Tibial nerve (tissue), 4 donors: ENCODE measurements at places on chromosomes 4 and X.

DNA sequence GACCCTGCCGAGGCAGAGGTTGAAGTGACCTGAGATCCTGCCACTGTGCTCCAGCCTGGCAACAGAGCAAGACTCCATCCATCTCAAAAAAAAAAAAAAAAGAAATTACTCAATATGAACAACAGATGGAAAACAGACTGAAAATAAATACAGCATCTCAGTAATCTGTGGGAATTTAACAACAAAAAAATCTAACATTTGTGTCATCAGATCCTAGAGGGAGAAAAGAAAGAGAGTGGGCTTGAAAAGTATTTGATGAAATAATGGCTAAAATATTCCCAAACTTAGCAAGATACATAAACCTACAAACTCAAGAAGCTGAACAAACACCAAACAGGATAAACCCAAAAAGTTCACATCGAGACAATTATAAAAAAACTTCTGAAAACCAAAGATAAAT lies 84.7 kb downstream of the CENPC start:
- no peaks in the 10 kb centered on the region for H3K27me3 ChIP-seq
- H3K36me3 ChIP-seq: peaks cover 37% of the 10 kb centered on the region
- H3K27ac ChIP-seq: no peak overlapping the region

DNA sequence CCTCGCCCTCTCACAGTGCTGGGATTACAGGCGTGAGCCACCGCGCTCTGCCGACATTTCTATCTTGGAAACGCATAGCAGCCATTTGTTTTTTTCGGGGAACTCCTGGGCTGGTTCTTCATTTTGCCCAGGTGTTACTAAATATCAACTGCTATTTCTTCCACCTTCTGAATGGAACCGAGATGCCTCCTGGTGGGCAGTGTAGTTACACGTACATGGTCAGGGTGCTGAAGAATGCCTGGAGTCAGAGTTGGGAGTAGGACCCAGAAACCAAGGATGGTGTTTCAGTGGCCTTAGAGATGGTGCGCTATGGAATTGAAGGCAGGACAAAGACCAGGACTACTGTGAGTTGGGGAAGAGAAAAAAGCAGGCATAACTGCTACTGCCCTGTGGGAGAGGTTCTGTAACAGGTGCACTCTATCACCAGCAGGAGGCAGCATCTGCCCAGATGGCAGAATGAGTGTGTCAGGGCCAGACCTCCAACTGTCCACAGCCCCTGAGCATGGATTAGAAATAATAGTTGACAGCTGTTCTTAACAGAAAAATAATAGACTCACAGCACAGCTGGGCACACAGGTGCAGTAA lies 81.7 kb downstream of the ZC4H2 start:
- no peak for DNase-seq
- H3K4me1 ChIP-seq: no peaks in the 10 kb centered on the region
- no peak overlapping the region for H3K4me3 ChIP-seq
- H3K36me3 ChIP-seq: no peaks in the 10 kb centered on the region
- no peak overlapping the region for H3K27ac ChIP-seq
- no peaks in the 10 kb centered on the region for H3K27me3 ChIP-seq

DNA sequence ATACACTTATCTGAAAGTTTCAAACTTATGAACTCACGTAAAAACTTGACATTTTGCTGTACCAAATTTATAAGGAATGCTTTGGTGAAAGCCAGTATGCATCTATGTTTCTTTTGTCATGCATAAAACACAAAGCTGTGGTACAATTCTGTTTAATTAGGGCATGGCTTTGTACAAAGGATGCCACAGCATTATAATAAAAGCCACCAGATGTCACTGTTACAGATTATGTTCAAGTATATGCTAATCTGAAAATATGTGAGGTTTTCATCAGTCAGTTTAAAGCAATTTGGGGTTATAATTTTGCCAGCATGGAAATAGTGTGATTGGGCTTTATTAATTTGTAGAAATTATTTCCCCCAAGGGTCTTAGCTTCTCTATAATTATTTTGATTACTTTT lies 69.0 kb downstream of the ATOH1 start:
- H3K4me1 ChIP-seq: no peaks in the 10 kb centered on the region
- DNase-seq: no peak
- no peak overlapping the region for H3K4me3 ChIP-seq
- H3K36me3 ChIP-seq: no peaks in the 10 kb centered on the region
- no peaks in the 10 kb centered on the region for H3K27me3 ChIP-seq

GRCh38 chr4:127217586-127218229 lies 415.0 kb upstream of the INTU start:
- H3K27me3 ChIP-seq: no peaks in the 10 kb centered on the region
- no peak overlapping the region for H3K27ac ChIP-seq
- no peak overlapping the region for H3K4me3 ChIP-seq
- H3K4me1 ChIP-seq: no peaks in the 10 kb centered on the region
- no peak for DNase-seq
- no peaks in the 10 kb centered on the region for H3K36me3 ChIP-seq

DNA sequence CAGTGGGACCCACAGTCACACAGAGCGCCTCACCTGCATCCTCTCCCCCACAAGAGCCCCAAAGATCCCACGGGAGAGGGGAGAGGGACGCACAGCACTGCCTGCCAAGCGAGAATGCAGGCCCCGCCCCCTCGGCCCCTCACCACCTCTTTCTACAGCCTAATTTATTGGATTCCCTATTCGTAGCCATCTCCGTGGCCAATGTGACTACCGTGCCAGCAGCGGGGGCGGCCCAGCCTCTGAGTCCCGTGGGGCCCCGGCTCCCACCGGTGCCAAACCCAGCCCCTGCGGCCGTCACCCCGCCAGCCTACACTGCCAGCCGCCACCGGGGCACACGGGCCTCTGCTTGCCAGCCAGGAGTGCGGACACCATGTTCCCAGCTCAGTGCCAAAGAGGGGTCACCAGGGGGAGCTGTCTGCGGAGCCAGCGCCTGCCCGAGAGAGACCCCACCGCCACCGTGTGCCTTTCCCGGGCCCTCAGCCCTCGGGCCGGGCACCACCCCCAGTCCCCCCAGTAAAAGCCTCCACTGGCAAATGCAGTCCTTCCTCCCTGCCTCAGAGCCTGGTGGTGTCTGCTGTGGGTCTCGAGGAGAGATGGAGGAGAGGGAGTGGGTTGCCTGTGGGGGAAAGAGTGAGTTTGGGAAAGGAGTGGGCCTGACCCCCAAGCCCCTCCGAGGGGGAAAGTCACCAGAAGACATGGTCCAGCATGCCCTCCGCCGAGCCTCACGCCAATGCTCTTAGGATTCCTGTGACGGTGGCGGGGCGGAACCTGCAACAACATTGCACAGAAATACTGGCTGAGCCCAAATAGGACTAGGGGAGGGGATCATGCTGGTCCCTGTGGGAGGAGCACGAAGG lies 19.6 kb upstream of the PLXNB3 start:
- DNase-seq: no peak
- no peaks in the 10 kb centered on the region for H3K27me3 ChIP-seq
- H3K36me3 ChIP-seq: no peaks in the 10 kb centered on the region
- H3K4me3 ChIP-seq: no peak overlapping the region
